Muscle of back (tissue), 13 donors: ENCODE measurements at places on chromosomes 3 and 15. TPM values are rescaled to one million over a fixed set of nuclear protein-coding genes. Genes with fewer than 3 reads are reported as not detected.

DNA sequence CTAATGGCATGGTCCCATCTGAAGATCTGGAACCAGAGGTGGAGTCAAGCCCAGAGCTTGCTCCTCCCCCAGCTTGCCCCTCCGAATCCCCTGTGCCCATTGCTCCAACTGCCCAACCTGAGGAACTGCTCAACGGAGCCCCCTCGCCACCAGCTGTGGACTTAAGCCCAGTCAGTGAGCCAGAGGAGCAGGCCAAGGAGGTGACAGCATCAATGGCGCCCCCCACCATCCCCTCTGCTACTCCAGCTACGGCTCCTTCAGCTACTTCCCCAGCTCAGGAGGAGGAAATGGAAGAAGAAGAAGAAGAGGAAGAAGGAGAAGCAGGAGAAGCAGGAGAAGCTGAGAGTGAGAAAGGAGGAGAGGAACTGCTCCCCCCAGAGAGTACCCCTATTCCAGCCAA, 7.3 kb downstream of the EIF4G1 start:
- no peak for DNase-seq

GRCh38 chr3:153463895-153464294, 301.9 kb downstream of the RAP2B start:
- DNase-seq, result no peak

- DNase-seq, result no peak
Measured at GRCh38 chr3:100048248-100048647, 66.1 kb downstream of the FILIP1L start.

DNA sequence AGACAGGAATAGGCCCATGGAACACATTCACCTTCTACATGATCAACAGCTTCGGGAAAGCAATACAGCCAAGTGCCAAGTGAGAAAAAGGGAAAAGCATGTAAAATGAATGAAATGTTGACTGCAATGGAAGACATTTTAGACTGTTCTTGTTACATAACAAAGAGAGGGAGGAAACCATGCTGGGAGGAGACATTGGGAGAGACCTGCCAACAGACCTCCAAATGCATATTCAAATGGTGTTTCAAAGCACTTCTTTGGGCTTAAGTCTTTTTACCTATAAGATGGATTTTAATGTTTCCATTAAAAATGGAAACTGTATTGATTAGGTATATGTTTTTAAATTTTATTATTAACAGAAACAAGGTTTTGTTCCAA, 350.0 kb upstream of the THBS1 start:
- DNase-seq, result no peak

CSPG4 gene
- 88.2 TPM for polyA plus RNA-seq

GRCh38 chr3:36227980-36228379, 152.3 kb upstream of the STAC start:
- DNase-seq, result peak; percentile 67
